ENCODE measurements at places on chromosomes 16 and 17.
A peak's percentile ranks its signal among the peaks of the same experiment; 100 is the strongest.

DNA sequence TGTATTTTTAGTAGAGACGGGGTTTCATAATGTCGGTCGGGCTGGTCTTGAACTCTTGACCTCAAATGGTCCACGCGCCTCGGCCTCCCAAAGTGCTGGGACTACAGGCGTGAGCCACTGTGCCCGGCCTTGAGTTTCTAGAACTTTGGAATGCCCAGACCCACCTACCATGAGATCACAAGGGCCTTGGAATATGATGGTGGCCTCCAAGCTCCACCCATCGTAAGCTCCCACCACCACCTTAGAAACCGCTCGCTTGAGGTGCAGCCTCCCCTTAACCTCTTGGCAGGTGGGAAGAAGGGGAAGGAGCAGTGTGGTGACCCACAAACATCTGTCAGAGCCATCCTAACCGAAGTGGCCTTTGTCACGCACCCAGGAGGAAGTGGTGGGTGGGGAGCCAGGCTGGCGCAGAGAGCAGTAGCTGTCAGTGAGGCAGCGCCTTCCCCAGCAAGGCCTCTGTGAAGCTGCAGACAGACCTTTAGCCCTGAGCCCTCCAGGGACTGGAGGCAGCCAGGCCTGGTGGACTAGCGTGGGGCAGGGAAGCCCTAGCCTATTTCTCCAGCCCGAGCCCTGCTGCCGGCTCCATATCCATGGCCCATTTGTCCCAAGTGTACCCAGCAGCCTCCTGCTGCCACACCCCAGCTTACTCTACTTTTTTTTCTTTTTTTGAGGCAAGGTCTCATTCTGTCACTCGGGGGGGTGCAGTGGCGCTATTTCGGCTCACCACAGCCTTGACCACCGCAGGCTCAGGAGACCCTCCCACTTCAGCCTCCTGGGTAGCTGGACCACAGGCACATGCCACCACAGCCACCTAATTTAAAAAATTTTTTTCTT, 13.1 kb upstream of the SEPHS2 start:
- peak; percentile 49 for DNase-seq

GRCh38 chr16:630815-631405, at the start of gene WFIKKN1:
TSS of gene WFIKKN1 (plus strand) at chr16:630985. CDS start at chr16:631254, 269 bp downstream.
- no peak for DNase-seq

DNA sequence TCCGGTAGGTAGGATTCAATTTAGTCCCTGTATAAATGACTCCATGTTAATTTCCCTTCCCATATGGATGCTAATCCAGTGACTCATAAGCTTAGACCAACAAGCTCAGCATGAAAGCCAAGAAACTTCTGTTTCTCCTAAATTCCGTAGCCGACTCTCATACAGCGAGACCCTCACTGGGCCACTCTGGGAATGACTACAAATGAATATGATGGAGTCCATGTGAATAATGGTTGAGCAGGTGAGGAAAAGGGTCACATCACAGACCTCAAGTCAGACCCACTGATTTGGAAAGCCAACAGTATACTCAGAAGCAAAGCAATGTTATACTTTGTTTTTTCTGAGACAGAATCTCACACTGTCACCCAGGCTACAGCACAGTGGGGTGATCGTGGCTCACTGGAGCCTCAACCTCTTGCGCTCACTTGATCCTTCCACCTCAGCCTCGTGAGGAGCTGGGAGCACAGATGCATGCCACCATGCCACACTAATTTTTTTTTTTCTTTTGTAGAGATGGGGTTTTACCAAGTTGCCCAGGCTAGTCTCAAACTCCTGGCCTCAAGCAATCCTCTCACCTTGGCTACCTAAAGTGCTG, 14.6 kb downstream of the RSL1D1 start:
- DNase-seq, result no peak

DNA sequence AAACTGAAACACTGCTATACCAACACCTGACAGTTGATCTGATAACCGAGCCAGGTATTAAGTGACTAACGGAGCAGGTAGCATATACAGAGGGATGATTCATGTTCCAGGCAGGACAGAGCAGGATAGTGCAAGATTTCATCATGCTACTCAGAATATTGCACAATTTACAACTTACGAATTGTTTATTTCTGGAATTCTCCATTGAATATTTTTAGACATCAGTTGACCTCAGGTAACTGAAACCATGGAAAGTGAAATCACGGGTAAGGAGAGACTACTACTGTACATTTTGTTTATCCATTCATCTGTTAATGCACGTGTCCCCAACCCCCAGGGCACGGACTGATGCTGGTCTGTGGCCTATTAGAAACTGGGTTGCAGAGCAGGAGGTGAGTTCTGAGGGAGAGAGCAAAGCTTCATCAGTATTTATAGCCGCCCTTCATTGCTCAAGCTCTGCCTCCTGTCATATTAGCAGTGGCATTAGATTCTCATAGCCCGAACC, 14.5 kb upstream of the PPM1E start:
- DNase-seq, result no peak

DNA sequence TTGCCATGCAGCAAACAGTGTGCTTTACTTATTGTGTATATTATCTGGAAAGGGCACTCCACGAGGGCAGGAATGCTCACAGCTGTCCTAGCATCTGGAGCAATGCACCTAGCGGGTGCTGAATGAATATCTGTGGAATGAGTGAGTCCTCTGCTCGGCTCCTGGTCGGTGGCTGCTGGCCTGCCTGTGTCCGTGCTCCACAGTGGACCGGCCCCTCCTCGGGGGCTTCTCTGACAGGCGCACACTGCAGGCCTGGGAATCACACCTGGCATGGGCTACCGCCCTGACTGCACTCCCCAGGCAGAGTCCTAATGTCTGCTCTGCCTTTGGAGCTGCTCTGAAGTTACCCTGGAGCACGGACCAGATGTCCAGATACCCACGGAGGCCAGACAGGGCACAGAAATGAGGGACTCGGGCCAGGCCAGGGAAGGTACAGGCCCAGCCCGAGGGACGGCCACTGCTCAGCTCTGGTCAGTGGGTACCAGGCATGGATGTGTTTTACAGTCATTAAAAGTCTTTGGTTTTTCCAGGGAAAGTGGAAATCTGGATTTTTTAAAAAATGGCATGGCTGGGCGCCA, 21.1 kb upstream of the AKTIP start:
- DNase-seq, result no peak

DNA sequence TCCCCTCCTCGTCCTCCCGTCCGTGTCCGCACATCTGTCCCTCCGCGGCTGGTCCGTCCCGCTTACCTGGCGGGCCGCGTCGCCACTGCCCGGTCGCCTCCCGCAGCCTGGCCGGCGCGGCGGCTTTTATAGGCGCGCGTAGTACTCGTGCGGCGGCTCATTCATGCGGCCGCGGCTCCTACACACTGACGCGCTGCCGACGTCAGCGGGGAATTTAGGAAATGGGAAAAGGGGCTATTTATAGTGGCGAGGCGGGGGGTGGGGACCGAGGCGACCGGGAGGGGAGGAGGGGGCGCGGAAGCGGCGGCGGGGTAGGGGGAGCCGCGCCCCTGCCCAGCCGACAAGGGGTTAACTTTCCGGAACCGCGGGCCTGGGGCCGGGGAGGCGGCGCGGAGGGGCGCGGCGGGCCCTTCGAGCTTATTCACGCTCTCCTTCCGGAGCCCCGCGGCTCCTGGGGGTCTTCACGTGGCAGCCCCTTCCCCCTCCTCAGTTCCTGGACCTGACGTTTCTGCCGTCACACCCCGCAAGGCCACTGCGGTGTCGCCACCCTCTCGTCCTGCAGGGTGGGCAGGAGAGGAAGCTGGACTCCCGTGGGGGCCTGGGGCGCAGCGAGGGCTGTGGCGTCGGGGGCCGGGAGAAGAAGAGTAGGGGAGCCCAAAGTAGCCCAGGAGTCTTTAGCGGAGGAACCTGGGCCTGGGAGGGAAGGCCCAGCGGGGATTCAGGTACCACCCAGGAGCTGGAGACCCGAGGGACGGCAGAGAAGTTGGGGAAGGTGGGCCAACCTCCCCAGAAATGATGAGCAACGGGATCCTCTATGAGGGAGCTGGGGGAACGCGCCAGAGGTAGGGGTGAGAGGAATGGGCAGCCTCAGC, 3.6 kb upstream of the HIC1 start:
- DNase-seq, result no peak

- no peak for DNase-seq
These were observed 171.7 kb downstream of the ZFHX3 start for GRCh38 chr16:72876221-72876620.

GRCh38 chr17:60087882-60088669, 9.4 kb upstream of the HEATR6 start:
- DNase-seq, result no peak

DNA sequence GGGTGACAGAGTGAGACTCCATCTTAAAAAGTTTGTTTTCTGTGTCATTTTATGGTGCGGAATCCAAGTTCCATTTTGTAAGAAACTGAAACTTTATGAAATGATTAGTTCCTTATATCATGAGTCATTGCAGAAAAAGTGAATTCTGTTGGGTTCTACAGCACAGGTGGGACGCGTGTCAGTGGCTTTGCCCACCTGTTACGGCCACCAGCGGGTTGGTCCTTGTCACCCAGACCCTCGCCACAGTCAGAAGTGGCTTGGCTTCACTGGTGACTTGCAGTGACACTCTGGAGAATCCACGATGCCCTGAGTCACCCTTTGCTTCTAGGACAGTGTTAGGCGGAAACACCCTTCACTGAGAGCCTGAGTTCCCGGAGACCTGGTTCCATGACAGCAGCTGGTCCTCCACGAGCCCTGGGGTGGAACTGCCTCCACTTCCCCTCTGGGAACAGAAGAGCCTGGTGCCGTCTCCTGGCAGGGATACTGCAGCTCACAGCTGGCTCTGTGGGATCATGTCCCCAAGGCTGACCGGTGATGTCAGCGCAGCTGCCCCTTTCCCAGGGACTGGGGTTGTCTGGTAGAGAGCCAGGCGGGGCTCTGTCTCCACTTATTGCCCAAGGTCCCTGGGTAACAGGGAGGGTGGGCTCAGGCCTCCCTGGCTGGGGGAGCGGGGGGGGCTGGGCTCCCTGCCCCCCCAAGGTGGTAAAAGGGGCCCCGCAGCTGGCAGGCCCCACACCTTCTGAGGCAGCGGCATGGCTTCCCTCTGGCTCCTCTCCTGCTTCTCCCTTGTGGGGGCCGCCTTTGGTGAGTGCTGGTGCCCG, at the start of gene CTRB1:
TSS of gene CTRB1 (plus strand) at position 733 of the 821 bp plus-strand sequence. CDS start at position 753, 20 bp downstream.
- DNase-seq, result no peak

- no peak for DNase-seq
These were observed 159.5 kb upstream of the RPL38 start for GRCh38 chr17:74043976-74044375.

GRCh38 chr17:34858591-34859565, 102.4 kb downstream of the CCT6B start:
- no peak for DNase-seq

DNA sequence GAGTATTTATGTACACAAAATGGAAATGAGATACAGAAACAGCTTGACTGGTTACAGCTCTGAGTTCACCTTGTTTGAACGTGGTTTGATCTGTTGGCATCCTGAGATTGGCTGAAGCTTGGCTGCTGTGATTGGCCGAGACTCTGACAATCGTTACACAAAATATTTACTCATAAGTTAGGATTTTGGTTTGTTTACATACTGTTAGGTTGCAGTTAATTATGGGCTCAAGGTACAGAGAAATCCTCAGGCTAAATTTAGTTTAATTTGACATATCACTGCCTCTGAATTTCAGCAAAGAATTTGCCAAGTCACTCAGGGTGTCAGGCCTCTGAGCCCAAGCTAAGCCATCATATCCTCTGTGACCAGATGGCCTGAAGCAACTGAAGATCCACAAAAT, 227.3 kb downstream of the COPRS start:
- DNase-seq, result no peak

DNA sequence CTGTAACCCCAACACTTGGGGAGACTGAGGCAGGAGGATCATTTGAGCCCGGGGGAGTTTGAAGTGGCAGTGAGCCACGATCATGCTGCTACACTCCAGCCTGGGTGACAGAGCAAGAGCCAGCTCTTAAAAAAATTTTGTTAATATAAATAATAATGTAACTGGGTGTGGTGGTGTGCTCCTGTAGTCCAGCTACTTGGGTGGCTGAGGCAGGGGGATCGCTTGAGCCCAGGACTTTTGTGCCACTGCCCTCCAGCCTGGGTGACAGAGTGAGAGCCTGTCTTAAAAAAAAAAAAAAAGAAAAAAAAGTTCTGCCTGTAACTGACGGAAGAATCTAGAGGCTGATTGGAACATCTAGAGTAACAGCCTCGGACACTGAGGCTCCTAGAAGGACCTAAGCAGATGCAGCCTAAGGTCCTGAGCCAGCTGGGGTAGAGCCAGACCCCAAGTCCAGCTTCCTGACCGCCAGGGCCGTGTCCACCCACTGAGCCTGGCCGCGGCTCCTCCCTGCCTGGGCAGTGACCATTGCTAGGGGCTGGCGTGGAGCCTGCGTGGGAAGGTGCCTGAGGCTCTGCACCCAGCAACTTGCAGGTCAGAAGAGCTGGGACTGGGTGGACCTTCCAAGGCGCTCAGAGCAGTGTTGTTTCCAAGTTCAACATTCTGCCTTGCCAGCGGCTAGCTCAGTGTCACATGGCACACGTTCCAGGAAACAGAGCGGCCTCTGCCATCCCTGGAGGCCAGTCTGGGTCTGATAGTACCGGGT, 209.4 kb upstream of the CIBAR2 start:
- DNase-seq, result no peak

GRCh38 chr17:50177983-50178834, 12.4 kb downstream of the SGCA start:
- no peak for DNase-seq

DNA sequence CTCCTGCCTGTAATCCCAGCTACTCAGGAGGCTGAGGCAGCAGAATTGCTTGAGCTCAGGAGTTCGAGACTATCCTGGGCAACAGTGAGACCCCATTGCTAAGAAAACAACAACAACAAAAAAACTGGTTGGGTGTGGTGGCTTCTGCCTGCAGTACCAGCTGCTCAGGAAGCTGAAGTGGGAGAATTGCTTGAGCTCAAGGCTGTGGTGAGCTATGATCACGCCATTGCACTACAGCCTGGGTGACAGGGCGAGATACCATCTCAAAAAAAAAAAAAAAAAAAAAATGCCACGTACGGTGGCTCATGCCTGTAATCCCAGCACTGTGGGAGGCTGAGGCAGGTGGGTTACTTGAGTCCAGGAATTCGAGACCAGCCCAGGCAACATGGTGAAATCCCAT, 34.1 kb downstream of the NME2 start:
- DNase-seq, result no peak

DNA sequence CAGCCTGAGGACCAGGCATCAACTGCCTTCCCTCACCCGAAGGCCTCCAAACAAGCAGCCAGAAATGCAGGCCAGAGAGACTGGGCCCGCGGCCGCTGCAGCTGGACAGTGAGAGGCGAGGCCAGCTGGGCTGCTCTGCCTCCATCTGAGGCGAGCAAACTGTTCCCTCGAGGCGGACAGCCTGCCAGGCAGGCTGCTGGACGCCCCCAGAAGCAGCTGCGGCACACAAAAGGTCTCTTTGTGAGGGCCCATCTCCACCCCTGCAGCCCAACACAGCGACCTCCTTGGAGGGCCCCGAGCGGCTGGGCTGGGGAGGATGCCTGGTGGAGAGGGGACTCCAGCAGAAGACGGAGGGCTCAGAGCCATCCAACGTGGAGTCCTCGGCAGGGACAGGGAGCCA, 4.7 kb downstream of the CORO7 start:
- no peak for DNase-seq
